ENCODE measurements at places on chromosomes 3 and 15.

DNA sequence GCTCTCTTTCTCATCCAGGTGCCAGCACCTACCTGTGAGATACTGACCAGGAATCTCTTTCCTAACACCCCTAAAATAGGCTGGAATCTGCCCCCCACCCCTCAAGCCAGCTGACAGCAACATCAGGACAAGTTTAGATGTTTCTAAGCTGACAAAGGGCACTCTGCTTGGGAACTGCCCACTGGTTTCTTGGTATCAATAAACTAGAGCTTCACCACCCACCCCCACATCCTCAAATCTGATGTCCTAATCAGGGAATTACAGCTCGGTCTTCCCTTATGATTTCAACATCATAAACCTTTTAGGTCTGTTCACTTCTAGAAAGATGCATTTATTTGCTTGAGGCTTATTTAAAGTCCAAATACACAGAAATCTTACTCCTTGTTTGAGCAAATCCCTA, 34.7 kb downstream of the CEP19 start:
- DNase-seq: no peak

- no peak for DNase-seq
These were observed 95.6 kb downstream of the DMXL2 start for GRCh38 chr15:51526955-51527354.

DNA sequence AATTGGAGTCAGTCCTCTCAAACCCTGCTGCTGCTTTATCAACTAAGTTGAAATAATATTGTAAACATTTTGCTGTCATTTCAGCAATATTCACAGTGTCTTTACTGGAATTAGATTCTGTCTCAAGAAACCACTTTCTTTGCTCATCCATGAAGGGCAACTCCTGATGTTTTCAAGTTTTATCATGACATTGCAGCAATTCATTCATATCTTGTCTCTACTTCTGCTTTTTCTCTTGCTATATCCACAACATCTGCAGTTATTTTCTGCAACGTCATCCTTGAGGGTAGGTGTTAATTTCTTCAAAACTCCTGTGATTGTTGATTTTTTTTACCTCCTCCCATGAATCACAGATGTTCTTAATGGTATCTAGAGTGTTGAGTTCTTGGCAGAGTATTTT, 181.6 kb downstream of the EPHA6 start:
- DNase-seq: no peak

GRCh38 chr3:67349551-67350174, 304.7 kb downstream of the SUCLG2 start:
- peak; percentile 52 for DNase-seq

GRCh38 chr3:5058471-5058951, 63.6 kb upstream of the ARL8B start:
- DNase-seq: no peak

- no peak for DNase-seq
These were observed 12.8 kb downstream of the NXPE3 start for GRCh38 chr3:101791778-101792177.

DNA sequence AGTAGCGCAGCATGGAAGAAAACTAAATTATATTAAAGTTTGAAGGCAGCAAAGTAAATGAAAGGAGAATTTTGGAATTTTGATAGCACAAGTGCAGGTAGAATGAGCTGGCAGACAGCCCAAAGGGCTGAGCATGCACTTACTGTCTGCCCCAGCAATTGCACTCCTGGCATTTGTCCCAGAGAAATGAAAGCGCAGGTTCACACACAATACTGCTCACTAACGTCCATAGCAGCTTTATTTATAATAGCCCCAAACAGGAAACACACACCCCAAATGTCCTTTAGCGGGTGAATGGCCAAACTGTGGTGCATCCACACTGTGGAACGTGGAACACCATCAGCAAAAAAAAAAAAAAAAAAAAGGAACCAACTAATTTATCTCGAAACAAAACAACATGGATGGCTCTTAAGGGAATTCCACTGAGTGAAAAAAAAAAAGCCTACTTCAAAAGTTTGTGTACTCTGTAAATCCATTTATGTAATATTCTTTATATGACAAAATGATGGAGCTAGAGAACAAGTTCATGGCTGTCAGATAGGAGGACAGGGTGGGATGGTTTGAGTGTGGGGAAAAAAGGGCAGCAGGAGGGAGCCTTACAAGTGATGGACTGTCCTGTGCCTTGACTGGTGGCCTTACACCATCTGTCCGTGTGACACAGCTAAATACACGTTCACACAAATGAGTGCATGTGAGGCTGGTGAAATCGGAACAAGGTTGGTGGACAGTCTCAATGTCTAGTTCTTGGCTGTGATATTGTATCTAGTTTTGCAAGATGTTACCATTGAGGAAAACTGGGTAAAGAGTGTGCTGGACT, 6.0 kb upstream of the TM2D3 start:
- DNase-seq: no peak

DNA sequence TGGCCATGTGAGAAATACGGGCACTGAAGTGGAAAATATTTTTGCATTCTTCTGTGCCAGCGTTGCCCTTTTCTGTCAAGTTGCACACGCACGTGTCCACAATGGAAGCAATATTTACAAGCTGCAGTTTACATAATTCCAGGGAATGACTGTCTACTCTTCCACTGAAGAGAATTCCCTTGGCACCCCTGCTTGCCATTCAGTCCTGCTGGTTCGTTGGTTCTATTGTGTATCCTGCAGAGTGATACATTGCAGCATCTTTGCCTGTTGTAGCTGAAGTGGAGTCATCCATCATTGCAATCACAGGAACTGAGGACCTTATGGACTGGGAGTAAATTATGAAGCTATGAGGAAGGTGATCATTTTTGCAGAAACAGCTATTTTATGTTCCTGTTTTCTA, 759.4 kb downstream of the ROBO2 start:
- DNase-seq: no peak

- DNase-seq: no peak
These were observed 148.9 kb downstream of the GREM1 start for GRCh38 chr15:32866454-32867312.

All from stimulated activated CD4-positive, alpha-beta T cell treated with anti-CD3 and anti-CD28 coated beads, Interleukin-12 subunit alpha, Interleukin-12 subunit beta, amount 100 ng/mL, for 24 hours (primary cell).